Endodermal cell (in vitro differentiated cells): ENCODE measurements at places on chromosomes 2 and 18. TPM values are rescaled to one million over a fixed set of nuclear protein-coding genes. Genes with fewer than 3 reads are reported as not detected.

REG3G gene
- not detected in 3 replicates for total RNA-seq

KCNG2 gene
- total RNA-seq, result not detected in 3 replicates

UGT1A4 gene
- not detected in 2 replicates for total RNA-seq

LNPK gene
- total RNA-seq, result 15.0 and 15.4 TPM in 2 replicates
